Activated T-cell treated with anti-CD3 and anti-CD28 coated beads, Interleukin-2, amount 50 U/mL, for 24 hours (primary cell): ENCODE measurements at places on chromosomes 7 and 10.
A peak's percentile ranks its signal among the peaks of the same experiment; 100 is the strongest.

DNA sequence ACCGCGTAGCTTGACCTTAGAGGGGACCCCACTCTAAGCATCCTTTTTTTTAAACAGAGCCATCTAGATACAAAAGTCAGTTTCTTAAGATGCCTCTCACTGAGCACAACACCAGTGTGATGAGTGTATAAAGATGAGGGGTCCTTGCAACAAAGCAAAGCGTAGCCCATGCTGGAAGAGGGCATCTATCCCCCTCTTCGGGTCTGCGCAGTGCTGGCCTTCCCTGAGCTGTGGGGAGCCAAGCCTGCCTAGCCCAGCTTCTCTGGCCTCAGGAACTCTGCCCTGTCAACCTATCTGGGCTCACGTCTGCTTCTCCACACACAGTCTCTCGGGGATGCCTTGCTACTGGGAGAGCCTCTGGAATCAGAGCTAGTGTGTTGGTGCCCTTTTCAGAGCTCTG, 114.0 kb downstream of the NT5C2 start:
- DNase-seq: no peak

- DNase-seq: no peak
Observed at GRCh38 chr7:111192614-111193413, 101.9 kb downstream of the LRRN3 start.

DNA sequence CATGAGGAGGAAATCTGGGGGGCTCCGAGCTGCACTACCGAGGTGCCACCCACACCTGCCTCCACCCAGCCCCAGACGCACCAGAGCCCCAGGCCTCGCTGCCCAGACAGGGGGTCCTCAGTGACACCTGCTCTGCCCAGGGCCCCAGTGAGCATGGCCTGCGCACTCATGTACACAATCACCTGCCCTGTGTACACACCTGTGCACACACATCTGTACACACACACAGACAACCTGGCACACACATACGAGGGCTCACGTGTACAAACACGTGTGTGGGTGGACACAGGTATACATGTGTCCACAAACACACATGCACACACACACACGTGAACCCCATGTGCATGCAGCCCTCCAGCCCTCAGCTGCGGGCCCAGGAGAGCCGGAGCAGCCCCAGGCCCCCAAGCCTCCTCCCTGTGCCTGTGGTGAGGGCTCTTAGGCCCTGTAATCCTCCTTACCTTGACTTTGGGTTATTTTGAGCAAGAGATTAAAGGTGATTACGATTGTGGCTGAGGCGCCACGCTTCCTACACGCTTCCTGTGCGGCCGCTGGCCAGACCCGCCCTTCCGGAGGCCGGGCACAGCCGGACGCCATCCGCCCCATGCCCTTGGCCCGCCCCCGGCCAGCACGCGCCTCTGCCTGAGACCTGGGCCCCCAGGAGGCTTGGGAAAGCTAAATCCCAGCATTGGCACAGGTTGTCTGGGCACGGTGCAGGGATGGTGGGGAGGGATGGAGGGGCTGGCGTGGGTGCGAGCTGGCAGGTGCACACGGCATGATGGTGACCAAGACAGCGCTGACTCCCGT, 71.9 kb downstream of the ELFN1 start:
- DNase-seq: no peak

DNA sequence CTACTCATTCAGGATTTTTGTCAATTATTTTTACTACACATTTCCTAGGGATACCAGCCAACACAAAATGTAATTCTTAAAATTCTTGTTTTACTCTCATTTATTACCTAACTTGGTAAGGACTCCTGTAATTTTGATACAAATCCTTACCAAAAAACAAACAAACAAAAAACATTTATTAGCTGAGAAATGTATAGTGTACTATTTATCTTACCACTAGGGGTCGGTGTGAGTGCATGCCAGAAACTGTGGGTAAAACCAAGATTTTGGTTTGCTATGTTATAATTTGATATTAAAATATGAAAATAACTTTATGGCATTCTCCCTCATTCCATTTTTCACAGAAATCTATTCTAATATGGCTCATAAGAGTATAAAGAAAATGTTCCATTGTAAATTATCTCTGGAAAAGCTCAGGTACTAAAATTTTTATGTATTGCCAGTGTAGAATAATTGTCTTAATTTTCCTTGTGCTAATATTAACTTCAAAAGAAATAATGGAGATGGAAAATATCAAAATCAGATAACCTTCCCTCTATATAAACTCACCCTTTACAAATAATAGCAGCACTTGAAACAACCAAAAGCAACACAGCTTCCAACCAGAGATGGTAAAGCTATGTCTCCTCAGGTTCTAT, 290.8 kb upstream of the PCDH15 start:
- no peak for DNase-seq

DNA sequence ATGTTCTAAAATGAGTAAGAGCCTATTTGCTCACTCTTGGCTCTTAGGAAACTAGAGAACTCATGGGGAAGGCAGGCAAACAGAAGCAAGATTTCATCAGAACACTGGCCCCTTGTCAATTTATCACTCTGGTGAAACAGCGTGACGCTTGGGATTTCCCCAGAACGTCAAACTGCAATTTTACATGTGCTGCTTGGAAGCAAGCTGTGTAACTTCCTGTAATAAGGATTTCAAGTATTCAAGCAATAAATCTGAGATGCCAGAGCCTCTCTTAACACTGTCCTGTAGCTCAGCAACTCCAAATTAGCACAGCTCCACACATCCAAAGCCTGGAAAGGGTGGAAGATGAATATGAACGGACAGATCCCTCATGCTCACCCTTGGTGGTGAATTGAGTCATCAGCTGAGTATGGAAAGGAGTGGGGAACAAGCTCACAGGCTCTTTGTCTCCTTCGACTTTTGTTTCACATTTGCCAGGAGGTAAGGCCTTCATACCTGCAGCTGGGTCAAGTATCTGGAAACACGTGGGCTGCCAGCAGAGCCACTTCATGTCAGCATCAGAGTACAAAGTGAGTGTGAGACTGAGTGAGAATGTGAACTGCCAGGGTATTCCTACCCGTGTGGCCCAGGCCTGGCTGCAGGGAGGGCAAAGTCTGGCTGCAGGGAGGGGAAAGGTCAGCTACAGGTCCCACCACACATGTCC, 140.4 kb upstream of the NAMPT start:
- DNase-seq: peak; percentile 78

DNA sequence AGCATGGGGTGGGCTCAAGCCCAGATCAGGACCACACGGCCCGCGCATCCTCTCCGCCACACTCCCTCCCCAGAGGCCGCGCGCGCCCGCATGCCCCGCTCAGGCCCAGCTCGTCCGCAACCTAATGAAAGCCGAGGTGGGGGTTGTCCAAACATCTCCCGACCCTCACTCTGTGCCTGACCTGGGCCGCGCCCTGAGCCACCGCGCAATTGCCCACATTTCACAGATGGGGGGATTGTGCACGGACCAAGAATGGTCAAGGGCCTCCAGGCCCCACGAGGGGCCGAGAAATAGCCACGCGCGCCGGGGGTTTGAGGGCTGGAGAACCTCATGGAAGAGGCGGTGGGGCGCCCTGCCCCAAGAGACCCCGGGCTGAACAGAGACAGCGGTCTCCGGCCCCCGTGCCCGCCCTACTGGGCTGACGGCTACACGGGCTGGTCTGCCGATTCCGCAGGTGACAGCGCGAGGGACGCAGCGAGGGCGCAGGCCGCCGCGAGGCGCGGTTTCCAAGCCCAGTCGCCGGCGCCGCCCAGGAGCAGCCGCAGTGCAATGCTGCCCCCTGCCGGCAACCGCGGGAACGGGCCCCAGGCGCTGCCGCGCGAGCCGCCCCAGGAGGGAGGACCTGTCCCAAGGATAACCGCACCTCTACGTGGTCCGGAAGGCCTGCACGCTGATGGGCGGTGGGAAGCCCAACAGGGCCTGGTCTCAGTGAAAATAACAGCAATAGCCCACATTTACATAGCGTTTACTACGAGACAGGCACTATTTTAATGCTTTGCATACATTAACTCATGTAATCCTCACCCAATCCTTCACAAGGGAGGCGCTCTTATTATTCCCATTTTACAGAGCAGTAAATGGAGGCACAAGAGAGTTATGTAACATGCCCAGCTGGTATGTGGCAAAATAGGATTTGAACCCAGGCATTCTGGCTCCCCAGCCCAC, 10.5 kb upstream of the GRID1 start:
- peak; percentile 95 for DNase-seq

- no peak for DNase-seq
Observed at GRCh38 chr7:45576249-45576929, 2.2 kb downstream of the ADCY1 start.

DNA sequence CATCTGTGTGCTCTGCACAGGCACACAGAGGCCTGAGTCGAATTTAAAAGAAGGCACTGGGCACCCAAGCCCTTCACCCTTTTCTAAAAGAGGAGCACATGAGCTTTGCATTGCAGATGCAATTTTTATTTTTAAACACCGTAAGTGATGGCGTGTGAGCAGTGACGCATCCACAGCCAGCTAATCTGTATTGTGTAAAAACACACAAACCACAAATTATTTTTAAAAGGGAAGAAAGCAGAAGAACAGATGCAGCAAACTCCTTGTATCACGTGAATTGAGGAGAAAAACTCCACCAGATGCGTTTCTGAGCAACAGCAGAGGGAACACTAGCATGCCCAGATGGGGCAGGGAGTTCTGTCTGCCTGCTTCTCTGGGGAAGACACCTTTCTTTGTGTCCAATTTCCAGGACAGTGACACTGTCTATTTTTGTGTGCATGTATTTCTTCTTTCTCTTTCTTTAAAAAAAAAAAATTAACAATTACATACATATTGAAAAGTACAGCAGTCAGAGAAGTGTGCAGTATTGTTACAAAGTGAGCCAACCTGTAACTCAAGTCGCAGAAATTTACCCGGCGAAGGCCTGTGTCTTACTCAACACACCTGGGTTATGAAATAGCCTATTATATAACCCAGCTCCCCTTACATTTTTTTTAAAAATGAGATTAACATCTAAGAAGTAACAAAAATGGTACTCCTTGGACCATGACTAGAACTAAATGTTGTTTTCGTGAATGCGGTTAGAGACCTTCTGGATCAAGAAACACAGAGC, 39.2 kb downstream of the EEPD1 start:
- no peak for DNase-seq

- no peak for DNase-seq
Observed at GRCh38 chr7:74063223-74063641, 20.4 kb upstream of the LIMK1 start.

DNA sequence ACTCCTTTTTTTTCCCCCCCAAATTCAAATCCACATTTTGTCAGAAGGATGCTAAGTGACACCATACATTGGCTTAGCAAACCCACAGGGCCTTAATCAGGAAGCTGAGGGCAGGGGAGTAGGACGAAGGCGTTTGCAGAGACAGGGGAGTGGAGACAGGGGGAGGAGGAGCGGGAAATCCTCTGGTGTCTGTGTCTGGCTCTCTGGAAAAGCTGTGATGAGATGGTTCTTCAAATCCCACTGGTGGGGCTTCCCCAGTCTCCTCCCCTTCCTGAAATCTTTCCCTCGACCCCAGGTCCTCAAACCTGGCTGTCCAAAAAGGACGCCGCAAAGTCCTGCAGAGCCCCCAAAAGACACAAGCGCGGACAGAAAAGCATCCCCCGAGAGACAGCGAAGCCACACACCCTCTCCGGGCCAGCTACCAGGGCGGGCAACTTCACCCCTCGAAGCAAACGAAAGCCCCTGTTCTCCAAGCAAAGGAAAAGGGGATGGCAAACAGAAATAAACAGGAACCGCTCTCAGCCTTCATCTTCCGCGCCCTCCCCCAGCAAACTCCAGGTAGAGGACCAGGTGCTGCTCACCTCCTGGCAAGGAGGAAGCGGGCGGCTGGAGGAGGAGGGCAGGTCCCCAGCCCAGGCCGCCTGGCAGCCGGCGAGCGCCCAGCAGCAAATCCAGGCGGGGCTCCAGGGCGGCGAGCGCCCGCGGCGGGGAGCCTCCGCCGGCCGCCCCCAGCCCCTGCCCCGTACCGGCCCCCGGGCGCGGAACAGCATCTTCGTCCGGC, 520 bp downstream of the ELAPOR2 start:
- DNase-seq: no peak

DNA sequence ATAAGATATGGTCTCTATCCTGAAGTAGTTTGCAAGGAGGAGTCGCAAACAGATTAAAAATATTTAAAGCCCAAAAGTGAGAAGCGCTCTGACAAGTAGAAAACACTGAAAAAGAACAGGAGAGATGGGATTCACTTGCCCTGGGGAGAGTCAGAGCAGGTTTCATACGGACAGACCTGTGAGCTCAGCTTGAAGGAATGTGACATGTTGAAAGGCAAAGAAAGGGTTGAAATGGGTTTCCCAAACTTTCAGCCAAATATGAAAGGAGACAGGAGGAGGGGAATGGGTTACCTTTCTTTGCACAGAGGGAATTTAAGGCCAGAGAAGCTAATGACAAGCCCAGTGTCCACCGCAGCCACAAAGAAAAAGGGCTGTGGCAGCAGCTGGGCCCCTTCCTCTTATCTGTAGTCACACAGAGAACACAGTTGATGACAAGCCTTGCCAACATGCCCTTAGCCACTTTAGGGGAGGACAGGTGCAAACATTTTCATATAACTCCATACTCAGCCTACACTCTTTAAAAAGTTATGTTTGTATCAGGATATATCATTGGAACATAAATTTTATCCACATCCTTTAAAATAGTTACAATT, 14.9 kb downstream of the HOXA1 start:
- no peak for DNase-seq

- DNase-seq: no peak
Observed at GRCh38 chr10:77600640-77601039, 37.0 kb downstream of the KCNMA1 start.

DNA sequence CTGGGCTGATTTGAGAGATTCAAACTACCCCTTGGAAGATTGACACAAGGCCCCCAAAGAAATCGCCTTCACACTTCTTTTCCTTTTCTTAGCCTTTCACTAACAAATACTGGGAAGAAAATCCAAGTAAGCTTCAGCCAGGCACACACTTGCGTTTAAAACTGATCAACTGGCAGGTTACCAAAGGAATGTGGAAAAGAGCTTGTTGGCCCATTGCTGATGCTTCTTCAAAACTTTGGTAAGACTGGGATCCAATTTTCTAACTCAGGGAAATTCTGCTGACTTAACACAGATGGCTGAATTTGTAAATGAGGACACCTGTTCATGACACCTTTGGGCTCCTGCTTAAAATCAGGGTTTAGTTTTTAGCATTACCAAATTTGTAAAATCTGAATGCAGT, 464.5 kb upstream of the GALNT17 start:
- DNase-seq: no peak

DNA sequence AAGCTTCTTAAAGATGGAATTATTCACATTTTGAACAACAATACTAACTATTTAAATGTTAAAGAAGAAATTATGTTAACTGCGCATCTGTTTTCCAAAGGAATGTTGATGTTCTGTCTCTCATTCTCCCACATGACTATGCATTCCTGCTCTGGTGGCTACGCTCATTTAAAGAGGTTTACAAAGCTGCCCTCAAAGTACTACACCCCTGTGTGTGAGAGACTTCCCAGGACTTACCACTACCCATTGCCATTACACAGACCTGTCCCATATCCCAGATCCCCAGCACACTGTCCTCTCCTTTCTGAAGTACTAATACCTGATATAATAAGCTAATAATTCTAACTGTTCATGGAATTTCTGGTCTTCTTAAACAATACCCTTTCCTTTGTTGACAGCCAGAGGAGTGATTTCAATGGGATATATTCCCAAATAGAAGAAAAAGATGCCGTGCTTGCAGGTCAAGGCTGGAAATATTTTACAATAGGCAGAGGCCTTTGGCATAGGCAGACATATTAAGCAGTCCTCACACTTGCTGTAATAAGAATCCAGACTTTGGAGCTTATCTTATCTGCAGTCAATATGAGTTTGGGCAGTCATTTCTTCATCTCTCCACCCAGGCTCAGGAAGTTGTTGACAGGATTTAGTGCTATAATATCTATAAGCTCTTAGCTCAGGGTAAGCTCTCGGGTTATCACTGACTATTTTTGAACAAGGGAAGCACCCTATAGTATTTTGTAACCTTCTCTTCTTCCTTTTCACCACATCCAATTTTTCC, 12.2 kb downstream of the LIPF start:
- no peak for DNase-seq
